ENCODE measurements at places on chromosomes 16 and 17.

GRCh38 chr16:30600215-30600614 lies 10.0 kb downstream of the ZNF689 start:
- DNase-seq: no peak

GRCh38 chr16:17331071-17331607 lies 139.6 kb downstream of the XYLT1 start:
- DNase-seq: no peak

DNA sequence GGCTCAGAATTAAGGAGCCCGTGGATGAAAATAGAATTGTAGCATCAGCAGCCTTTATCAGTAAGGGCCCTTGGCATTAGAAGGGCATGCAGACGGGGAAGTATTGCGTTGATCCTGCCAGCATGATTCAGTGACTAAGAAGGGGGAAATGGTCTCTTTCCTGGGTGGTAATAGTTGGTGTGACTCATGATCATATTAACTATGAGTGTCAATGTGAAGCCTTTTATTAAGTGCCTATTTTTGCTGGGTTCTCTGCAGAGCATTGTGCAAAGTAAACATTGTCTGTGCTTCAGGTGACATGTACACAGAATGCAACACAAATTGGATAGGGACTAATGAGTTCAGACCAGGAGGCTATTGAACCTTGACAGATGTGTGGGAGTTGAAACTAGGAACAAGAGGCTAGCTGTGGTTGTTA lies 24.5 kb downstream of the RCVRN start:
- DNase-seq: no peak

DNA sequence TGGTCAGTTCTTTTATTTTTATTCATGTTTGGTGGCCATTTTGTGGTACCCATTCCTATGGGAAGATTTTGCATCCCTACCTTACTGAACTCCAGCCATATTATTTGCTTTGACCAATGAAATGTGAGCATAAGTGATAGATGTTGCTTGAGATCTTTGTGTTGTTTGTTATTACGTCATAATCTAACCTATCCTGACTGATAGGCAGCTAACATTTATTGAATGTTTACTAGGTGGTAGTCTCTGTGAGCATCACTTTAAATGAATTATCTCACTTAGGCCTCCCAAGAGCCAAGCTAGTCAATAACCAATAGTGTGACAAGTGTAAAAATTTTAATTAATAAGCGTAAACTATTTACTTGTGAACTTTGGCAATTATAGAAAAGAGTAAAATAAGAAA lies 37.6 kb downstream of the VMP1 start:
- no peak for DNase-seq

DNA sequence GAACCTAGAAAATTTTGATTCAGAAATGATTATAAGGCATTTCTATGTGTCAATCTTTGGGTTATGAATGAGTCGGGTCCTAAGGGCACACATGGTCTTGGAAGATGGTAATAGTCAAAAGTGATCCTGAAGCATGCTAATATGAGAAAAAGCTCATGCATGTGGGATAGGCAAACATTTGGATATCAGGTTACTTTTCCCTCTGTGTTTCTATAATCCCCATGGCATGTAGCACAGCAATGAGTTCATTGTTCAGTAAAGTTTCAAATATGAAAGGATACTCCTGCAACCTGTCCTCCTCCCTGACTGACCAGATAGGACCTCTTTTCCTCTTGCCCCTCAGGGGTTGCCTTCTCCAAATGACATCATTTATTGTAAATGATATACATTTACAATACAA lies 249.9 kb upstream of the MON1B start:
- DNase-seq: no peak

DNA sequence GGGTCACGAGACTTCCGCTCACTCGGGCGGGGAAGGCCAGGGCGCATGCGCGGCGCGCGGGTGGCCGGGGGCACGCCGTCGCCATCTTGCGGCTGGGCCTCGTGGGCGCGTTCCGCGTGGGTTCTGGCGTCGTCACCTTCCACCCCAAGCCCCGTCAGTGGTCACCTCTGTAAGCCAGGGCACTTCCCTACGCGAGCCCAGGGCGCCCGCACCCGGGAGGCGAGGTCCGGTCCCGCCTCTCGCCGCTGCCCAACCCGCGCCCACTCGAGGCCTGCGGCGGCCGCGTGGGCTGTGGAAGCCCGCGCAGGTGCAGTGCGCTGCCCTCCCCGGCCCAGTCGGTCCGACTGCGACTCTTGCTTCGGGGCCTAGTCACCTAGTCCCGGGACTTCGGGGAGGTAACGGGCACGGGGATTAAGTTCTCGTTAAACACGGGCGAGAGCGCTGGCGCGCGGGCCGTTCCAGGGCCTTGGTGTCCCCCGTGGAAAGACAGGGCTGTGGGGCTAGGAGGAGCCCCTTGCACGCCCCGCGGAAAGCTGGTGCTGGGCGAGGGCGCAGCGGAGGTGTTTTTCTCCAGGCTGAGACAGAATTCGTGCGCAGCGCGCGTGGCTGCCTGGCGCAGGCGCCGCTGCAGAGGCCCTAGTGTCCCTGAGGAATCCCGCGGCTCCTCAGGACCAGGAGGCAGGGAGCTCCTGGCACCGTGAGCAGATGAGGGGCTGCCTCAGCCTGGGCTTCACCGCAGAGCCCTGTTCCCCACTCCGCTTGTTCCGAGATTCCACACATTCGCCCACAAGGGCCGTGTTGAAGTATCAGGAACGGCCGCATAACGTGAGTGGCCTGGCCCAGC lies 472 bp upstream of the ARHGDIA start:
- DNase-seq: peak; percentile 96

DNA sequence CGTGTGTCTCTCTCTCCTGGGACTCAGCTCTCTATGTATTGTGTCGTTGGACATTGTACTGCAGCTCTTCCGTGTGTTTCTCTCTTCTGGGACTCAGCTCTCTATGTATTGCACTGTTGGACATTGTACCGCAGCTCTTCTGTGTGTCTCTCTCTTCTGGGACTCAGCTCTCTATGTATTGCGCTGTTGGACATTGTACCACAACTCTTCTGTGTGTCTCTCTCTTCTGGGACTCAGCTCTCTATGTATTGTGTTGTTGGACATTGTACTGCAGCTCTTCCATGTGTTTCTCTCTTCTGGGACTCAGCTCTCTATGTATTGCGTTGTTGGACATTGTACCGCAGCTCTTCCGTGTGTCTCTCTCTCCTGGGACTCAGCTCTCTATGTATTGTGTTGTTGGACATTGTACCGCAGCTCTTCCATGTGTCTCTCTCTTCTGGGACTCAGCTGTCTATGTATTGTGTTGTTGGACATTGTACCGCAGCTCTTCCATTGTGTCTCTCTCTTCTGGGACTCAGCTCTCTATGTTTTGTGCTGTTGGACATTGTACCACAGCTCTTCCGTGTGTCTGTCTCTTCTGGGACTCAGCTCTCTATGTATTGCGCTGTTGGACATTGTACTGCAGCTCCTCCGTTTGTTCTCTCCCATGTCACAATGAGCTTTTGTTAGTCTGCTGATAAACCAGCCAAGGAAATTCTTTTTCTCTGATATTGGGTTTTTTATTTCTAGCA lies 84.8 kb downstream of the RPTOR start:
- DNase-seq: no peak

DNA sequence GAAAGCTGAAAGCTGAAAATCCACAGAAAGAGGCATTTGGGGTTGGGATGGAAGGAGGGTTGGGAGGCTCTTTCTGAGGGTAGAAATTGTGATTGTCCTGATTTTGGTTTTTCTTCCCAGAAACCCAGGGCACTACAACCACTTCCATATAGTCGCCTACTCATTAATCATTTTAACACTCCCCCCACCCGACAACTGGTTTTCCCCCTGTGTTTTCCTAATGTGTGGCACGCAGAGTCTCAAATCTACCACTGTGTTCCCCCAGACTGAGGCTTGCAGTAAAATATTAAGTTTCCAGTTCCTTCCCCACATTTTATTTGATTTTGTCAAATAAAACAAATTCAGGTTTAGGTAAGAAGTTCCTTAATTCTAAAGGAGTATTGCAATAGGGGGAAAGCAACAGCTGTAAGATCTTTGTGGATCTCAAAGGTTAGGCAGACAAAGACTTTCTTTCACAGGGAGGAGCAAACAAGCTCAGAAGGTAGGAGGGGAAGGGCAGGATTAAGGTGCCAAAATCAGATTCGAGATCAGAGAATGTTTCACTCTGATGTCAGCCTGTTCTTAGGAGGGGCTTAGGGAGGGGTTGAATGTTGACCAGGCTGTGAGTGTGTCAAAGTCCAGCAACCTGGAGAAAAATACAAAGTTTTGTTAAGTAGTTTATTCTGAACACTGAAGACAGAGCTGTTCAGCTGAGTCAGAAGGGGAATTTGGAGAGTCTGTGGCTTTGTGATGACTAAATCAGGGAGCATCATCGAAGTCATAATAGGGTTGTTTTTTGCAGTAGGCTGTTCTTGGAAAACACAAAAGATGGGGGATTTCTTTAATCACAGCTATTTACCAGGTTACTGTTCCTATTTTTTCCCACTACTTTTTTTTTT lies 3.6 kb downstream of the ZNF267 start:
- no peak for DNase-seq

DNA sequence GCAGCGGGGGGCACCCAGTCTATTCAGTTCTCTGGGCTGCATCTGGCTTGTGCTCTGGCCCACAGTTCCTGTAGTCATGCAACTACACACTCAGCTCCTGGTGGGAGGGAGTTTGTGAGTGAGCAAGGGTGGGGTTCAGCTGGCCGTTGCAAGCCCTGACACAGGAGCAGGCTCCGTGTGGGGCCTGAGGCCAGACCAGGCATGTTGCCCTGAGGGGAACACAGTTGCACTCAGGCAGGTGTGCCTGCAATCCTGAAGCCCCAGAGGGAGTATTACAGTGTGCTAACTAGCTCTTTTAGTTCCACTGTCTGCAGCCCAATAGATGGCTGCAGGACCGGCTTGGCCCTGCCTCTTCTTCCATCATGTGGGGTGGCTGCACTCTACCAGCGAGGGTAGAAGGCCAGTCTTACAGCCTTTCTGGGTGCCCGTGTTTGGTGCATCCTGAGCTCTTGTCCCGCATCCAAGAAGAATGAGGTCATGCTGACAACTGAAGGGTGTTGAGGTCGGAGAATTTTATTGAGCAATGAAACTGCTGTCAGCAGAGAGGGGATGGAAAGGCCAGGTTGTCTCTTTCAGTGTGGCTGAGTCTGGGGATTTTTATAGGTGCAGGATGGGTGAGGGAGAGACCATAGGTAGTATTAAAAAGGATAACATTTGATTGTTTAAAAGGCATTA lies 49.9 kb upstream of the ELAC2 start:
- DNase-seq: no peak

GRCh38 chr17:51240275-51240674 lies 19.6 kb downstream of the MBTD1 start:
- no peak for DNase-seq

- no peak for DNase-seq
Observed at GRCh38 chr17:11671126-11671525, 72.9 kb downstream of the DNAH9 start.

- DNase-seq: peak; percentile 60
Observed at GRCh38 chr16:3021449-3022207, 1.5 kb downstream of the TNFRSF12A start.

- DNase-seq: no peak
Observed at GRCh38 chr17:59641799-59642484, 22.2 kb downstream of the CLTC start.

DNA sequence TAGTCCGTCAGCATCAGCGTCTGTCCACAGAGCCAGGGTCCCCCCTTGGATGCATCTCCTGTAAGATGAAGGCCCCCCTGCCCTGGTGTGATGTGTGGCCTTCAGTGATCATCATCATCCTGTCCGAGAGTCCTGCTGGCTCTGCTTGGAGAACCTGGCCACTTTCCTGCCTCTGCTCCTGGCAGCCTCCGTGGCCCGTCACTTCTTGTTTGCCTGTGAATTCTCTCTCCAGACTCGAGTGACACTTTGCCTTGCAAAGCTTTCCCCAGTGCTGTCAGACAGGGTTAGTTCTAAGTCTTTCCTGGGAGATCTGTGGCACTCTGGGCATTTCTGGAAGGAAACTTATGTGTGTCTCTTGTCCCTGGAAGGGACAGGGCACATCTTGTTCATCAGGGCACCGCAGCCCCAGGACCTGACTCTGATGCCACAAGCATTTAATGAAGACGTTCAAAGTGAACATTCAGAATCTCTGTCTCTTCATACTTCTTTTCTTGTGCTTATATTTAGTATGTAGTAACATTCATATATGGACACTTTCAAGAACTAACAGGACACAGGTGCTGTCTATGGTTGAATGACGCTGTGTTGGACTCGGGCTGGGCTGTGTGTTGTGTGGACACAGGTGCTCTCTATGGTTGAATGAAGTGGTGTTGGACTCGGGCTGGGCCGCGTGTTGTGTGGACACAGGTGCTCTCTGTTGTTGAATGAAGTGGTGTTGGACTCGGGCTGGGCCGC lies 68.5 kb downstream of the RPTOR start:
- no peak for DNase-seq

- DNase-seq: no peak
Observed at GRCh38 chr17:45312477-45313420, 4.1 kb downstream of the MAP3K14 start.

GRCh38 chr17:13643180-13643579 lies 41.5 kb upstream of the HS3ST3A1 start:
- DNase-seq: no peak

GRCh38 chr17:57506774-57507127 lies 238.3 kb downstream of the CCDC182 start:
- DNase-seq: no peak

DNA sequence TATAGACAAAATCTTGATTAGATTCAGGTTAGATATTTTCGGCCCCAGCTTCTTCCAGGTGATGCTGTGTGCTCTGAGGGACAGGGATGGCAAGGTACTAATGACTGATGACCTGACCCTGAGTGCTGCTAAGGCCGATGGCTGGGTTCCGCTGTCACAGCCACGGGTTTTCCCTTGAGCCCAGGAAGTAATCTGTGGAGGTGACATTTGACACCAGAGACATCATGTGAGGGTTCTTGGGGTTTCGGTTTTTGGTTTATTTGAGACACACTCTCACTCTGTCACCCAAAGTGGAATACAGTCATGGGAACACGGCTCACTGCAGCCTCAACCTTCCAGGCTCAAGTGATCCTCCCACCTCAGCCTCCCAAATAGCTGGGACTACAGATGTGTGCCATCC lies 9.8 kb downstream of the OTOP3 start:
- no peak for DNase-seq

DNA sequence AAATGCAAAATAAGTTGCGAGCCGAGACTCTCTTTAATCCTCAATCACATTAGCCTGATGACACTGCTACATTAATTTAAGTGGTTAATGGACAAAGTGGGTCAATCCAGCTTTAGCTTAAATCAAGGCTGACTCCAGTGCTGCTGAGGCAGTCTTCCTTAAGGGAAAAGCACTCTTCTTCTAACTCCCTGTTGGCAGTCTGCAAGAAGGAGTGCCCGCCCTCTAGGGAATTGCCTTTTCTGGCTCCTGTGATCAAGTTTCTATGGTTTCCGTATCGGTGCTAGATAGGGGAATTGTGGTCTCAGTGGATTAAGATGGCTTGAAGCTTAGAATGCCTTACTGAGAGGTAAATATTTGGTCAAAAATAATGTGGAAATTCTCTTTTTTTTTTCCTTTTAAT lies 41.0 kb downstream of the HS3ST3B1 start:
- no peak for DNase-seq

All from cerebellum (tissue), 4 donors.